RPMI7951 (cell line): ENCODE measurements at places on chromosomes 1 and 21. TPM values are rescaled to one million over a fixed set of nuclear protein-coding genes. Genes with fewer than 3 reads are reported as not detected.

The UTP11 gene
- total RNA-seq = 63.1 and 72.9 TPM in 2 replicates

The STIL gene
- 31.6 and 38.8 TPM in 2 replicates for total RNA-seq

The NHLH2 gene
- not detected in 2 replicates for total RNA-seq

The MSH4 gene
- total RNA-seq = 0.10 TPM in 1 of 2 replicates, not detected in the other

The KLHL21 gene
- 11.1 and 14.6 TPM in 2 replicates for total RNA-seq

The VWA1 gene
- total RNA-seq = 5.6 and 5.7 TPM in 2 replicates

The SYNC gene
- total RNA-seq = 20.5 and 21.5 TPM in 2 replicates

The VCAM1 gene
- 8.5 and 8.6 TPM in 2 replicates for total RNA-seq

The MX2 gene
- 105 and 115 TPM in 2 replicates for total RNA-seq

The CD34 gene
- 0.29 and 0.96 TPM in 2 replicates for total RNA-seq

The RNF115 gene
- total RNA-seq = 9.6 and 10.2 TPM in 2 replicates

The FCRLB gene
- 2.2 and 2.4 TPM in 2 replicates for total RNA-seq

The RGS13 gene
- 0.20 and 0.84 TPM in 2 replicates for total RNA-seq

The BRDT gene
- total RNA-seq = not detected in 2 replicates

The SAMSN1 gene
- total RNA-seq = 0.12 and 0.98 TPM in 2 replicates

The SPRR2A gene
- not detected in 2 replicates for total RNA-seq

The ETV3L gene
- total RNA-seq = not detected in 2 replicates

The DNAI4 gene
- total RNA-seq = 4.7 and 6.6 TPM in 2 replicates

The CELSR2 gene
- 1.2 and 1.5 TPM in 2 replicates for total RNA-seq

The PALMD gene
- 1.3 and 1.5 TPM in 2 replicates for total RNA-seq

The UBXN10 gene
- total RNA-seq = 0.10 and 0.12 TPM in 2 replicates

The LAMC2 gene
- 1.7 and 2.2 TPM in 2 replicates for total RNA-seq

The TCEA3 gene
- 1.7 and 2.3 TPM in 2 replicates for total RNA-seq

The DNAJC6 gene
- 4.9 and 5.2 TPM in 2 replicates for total RNA-seq

The DCST1 gene
- not detected in 2 replicates for total RNA-seq

The LINGO4 gene
- total RNA-seq = not detected in 2 replicates

The RWDD3 gene
- 21.3 and 25.0 TPM in 2 replicates for total RNA-seq

The DNAJC11 gene
- 18.2 and 24.6 TPM in 2 replicates for total RNA-seq

The ACTA1 gene
- total RNA-seq = not detected in 2 replicates

The HSD3B2 gene
- 0.12 TPM in 1 of 2 replicates, not detected in the other for total RNA-seq

The ABL2 gene
- 14.1 and 15.2 TPM in 2 replicates for total RNA-seq

The ICOSLG gene
- total RNA-seq = 2.1 and 4.6 TPM in 2 replicates

The OSCP1 gene
- 9.2 and 11.9 TPM in 2 replicates for total RNA-seq

The TSEN15 gene
- total RNA-seq = 45.8 and 54.3 TPM in 2 replicates
